PC-9 (cell line): ENCODE measurements at places on chromosomes 2 and 18. TPM values are rescaled to one million over a fixed set of nuclear protein-coding genes. Genes with fewer than 3 reads are reported as not detected.

Gene COL6A3
- 0.57 and 0.75 TPM in 2 replicates for total RNA-seq

Gene DNAJC5G
- not detected in 2 replicates for total RNA-seq

DNA sequence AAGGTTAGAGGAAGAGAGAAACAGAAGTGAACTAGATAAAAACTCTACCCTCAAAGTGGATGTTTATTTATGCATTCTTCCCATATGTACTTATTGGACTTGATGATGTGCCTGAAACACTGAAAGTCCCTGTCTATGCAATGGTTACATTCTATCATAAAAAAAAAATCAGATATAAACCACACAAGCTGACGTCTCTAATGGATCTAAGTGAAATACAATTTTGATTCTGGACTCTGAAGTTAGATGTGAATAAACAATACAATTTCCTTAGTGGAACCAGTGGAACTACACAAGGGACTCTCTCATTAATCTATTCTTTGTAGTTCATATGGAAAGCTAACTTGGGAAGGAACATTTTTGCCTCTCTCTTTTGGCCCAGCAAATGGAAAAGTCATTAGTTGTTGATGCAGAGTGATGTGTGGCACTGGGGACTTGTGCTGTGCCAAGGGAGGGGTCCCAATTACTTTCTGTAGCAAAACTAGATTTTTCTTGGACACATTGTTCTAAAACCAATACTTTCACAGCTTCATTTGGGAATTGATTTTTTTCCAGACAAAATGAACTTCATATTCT lies 376.8 kb downstream of the TRIB2 start:
- no peak for DNase-seq
- H3K36me3 ChIP-seq = no peaks in the 10 kb centered on the region
- H3K27me3 ChIP-seq = no peaks in the 10 kb centered on the region

DNA sequence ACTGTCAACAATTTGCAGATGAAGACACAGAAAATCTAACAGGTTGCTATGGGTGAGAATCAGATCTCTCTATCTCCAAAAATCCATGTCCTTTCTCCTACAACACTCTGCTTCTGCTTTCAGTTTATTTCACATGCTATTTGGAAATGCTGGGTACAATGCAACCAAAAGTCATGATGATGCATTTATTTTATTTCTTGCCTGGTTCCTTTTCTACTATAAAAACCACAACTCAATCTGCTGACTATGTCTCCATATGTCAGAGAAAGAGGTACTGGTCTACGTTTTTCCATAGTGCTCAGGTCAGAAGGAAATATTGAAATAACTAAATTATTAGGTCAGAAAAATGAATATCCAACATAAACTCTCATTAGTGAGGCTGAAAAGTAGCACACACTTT lies 20.5 kb downstream of the RAD51AP2 start:
- H3K4me1 ChIP-seq = no peaks in the 10 kb centered on the region
- no peaks in the 10 kb centered on the region for H3K36me3 ChIP-seq
- no peak overlapping the region for H3K27ac ChIP-seq
- H3K4me3 ChIP-seq = no peak overlapping the region
- DNase-seq = no peak
- H3K27me3 ChIP-seq = no peaks in the 10 kb centered on the region
